ENCODE measurements at places on chromosomes 6 and 20.

DNA sequence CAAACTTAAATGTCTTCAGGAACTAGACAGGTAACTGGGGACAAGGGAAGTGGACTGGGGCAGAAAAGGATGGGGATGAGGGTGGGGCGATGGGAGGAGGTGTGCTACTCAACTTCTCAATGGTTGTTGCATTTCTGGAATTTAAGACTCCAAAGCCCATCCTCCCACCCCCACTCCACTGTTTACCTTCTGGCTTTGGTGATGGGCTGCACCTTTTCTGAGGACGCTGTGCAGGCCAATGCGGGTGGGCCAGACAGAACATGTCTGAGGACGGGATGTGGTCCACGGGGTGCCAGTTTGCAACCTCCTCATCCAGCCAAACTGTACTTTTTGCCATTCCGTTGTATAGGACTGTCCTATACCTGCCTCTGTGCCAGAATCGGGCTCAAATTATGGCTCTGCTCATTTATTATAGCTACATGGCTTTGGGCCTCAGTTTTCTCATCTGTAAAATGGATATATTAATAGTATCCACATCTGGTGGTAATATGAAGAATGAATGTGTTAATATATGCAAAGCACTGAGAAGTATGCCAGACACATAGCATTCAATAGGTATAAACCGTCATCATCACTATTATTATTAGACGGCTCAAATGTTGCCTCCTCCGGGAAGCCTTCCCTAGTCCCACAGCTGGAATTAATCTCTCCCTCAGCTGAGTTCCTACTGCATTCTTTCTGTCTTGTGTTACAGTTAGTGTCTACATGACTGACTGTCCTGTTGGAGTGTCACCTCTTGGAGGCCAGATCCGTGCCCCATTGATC, 31.0 kb upstream of the VEGFA start:
- DNase-seq, result no peak

DNA sequence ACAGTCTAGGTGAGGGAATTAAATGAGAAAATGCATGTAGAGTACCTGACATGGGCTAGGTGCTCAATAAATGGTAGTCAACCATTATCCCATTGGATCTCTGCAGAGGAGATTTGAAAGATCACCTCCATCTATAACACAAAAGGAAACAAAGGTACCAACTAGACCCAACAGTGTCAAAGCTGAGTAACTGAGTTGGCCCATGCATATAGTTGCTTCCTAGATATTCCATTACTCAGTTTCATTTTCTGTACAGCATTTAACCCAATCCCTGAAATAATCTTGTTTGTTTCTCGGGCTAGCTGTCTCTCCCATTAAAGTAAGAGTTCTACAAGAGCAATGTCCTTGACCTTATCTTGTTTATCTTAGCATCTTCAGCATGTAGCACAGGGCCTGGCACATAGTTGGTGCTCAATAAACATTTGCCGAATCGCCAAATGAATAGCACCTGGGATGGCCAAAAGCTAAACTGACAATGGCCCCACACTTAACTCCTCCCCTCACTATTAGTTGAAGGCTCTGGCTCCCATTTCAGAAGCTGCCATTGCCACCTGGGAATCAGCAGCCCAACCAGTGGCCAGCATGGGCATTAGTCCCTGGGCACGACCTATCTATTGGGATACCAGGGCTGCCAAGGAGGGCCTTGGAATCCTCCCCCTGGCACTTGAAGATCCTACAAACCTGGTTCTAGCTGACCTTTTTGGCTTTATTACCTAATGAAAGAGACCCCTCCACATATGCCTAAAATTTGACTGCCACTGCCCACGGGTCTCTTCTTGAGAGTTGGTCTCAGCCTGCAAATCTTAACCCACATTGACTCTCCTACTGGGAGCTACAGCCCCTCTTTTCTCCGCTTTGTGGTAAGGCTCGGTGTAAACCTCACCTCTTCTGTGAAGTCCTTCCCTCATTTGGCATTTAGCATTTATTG, 22.6 kb downstream of the BCL2L1 start:
- no peak for DNase-seq

GRCh38 chr6:14888575-14889000, 357.3 kb upstream of the JARID2 start:
- DNase-seq, result no peak

GRCh38 chr20:52454660-52455059, 263.1 kb upstream of the ZFP64 start:
- DNase-seq, result no peak

GRCh38 chr20:42714298-42715141, 475.2 kb downstream of the PTPRT start:
- no peak for DNase-seq

GRCh38 chr20:43824309-43825050, 90.2 kb upstream of the TOX2 start:
- no peak for DNase-seq

DNA sequence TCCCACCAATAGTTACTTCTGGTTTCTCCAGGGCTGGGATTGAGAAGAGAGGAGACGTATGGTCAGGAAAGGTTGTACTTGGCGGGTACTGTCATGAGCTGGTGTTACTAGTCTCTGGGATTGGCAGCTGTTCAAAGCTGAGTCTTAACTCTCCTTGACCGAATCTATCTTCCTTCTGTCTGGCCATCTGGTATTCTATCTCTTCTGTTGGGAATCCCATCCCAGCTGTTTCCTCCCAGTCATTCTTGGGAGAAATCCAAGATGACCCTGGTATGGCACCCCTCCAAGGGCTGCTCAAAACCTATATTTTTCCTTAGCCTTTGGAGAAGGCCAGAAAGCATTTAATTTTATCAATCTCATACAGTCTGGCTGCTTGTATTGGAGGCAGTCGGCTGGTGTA, 287.0 kb upstream of the CHD6 start:
- DNase-seq, result no peak

- DNase-seq, result no peak
Measured at GRCh38 chr6:25167961-25168360, 111.2 kb upstream of the CARMIL1 start.

GRCh38 chr6:137443901-137444300, 50.3 kb downstream of the OLIG3 start:
- no peak for DNase-seq

DNA sequence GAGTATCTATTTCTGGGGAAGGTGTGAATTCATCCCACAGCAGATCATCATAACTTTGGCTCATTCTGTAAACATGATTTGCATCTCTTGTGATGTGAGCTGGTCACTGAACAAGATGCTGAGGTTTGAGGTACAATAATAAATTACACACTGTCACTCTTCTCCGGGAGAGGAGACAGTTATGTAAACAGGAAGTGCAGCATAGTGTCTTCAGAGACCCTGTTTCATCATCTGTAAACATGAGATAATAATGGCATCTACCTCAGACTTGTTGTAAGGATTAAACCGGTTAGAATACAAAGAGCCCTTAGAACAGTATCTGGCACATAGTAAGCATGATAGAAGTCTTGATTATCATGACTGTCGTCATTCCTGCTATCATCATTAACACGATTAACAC, 125.2 kb downstream of the TBC1D7 start:
- DNase-seq, result no peak

- DNase-seq, result no peak
Measured at GRCh38 chr6:140101367-140101766, 726.9 kb upstream of the CITED2 start.

GRCh38 chr6:16274483-16274882, 36.1 kb downstream of the GMPR start:
- DNase-seq, result no peak

DNA sequence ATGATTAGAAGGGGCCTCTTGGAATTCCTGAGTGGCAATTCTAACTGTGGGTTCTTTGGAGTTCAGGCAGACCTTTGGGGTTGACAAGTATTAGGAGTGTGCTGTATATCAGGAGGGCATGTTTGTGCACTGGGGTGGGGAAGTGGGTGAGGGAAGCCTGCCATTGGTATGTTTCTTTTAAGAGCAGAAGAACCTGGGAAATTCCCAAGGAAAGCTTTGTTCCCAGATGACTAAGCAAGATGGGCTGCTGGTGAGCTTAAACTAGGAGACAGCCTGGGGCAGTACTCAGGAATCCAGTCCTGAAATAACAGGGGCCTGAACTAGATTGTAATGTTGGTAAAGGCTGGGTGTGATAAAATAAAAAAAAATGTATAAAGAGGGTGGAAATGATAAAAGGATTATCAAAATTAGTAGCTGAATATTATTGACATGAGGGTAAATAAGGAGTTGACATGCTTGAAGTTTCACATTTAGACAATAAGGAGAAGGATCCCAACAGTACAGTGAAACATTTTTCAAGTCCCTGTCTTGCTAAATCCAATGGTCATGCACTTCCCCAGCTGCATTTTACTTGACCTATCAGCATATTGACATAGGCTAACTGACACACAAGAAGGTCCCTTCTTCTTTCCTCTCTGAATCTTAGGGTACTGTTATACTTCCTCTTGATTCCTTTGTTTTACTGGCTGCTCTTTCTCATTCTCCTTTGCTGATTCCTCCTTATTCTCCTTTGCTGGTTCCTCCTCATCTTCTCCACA, 18.4 kb upstream of the IFNGR1 start:
- no peak for DNase-seq

DNA sequence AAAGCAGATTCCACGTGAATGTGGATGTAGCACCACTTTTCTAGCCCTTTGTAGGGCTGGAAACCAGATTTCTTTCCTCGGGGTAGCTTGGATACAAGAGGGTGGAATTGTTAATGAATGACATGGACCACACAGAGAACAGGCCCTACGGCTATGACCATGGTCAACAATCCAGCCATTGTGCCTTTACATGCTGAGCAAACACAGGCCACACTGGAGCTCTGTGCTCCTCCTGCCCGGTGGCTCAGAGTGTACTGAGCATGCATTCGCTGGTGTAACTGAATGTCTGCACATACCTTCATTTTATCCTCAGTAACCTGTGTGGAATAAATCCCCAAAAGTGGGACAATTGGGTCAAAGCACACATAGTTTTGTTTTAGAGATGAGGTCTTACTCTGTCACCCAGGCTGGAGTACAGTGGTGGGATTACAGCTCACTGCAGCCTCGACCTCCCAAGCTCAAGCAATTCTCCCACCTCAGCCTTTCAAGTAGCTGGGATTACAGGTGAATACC, 32.8 kb downstream of the LRP11 start:
- no peak for DNase-seq

DNA sequence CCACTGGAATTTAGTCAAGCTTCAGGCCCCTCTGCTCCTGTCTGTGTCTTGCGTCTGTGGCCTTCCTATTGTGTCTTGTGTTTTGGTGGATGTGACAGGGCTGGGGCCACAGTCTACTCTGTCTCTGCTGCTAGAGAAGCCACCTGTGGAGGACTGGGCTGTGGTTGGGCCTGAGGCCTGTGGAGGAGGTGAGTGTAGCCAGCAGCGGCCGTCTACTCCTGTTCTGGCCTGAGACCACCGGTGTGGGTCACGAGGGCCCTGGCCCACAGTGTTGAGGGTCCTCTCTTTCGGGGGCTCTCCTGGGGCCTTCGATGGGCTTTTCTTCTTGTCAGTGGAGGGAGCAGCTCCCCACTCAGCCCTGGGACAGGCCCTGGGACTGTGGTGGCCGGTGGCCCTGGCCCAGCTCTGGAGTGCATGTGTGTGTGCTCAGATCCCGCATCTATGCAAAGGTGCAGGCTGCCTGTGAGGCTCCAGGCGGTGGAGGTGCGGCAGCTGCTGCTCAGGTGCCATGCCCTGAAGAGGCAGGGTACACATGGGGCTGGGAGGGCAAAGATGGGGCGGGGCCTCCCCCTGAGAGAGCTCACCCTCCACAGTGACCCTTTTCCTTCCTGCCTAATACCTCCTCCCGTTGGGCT, 20.8 kb downstream of the SDCBP2 start:
- no peak for DNase-seq

GRCh38 chr6:105932440-105932839, 153.7 kb upstream of the PRDM1 start:
- no peak for DNase-seq

DNA sequence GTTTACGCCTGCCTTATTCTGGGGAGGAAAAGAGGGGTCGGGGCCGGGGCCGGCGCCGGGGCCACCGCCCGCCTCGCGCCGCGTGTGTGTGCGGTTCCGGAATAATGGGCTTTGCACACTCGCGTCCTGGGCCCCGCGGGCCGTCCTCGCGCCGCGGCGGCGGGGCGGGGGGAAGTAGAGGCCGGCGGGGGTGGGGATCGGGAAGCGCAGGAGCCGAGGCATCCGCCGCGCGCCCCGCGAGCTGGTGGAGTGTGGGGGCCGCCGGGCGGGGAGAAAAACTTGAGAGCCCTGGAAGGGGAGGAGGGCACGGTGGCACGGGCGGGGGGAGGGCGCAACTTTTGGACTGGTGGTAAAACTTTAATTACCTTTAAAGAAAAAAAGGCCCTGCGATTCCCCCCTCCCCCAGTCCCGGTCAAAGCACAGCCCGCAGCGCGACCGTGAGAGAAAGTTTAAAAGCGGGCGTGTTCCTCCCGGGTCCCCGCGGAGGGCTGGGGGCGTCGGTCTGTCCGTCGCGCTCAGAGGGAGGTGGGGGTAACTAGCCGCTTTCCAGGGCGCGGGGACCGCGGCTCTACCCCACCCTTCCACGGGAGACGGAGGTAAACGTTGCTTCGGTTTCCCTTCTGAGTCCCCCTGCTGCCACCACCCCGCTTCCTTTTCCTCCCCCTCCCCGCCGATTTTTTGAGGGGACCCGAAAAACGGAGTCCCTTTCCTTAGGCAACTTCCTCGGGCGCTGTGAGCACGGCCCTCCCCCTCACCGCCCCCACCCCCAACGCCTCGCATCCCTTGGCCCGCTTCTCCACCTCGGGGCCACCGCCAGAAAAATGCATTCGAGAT, 1.9 kb downstream of the L3MBTL3 start:
- peak; percentile 12 for DNase-seq

DNA sequence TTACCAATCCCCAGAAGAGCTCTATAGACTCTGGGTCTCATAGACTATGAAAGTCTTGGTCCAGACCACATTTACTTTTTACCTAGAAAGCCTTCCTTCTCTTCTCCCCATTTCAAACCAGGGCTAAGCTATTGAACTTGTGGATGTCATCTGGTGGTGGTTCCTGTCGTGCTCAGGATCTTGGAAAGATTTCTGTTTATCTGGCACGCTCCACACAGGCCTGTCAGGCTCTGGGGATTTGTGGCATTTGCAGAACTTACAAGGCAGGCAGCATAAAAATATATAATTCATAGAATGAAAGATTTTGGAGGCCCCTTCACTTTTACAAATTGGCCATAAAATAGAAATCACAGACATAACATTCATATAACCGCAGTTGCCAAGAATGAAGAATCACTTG, 188.1 kb downstream of the UST start:
- DNase-seq, result no peak

- DNase-seq, result no peak
Measured at GRCh38 chr20:1383623-1384404, 9.0 kb downstream of the FKBP1A start.

DNA sequence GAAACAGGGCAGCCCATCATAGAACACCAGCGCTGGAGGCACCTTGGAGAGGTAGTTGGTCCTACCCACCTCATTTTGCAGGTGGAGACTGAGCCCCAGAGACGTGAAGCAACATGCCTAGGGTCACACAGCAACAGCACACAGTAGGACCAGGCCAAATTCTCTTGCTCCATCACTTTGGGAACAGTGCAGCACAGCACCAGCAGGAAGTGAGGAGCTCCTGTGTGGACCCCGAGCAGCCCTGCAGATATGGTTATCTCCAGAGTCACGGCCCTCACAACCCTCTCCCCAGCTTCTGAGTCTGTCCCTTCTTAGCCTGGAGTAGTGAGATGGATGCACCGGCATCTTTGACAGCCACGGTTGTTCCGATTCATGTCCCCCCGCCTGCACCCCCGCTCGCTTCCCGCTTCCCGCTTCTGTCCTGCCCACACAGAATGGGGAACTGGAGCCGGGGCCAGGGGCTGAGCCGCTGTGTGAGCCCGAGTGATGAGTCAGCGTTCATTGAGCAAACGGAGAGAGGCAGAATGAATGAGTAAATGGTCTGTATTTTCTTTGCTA, 72.6 kb upstream of the DUSP22 start:
- DNase-seq, result no peak
